Kasumi-1 (cell line): ENCODE measurements at places on chromosomes 12 and 14.
A peak's percentile ranks its signal among the peaks of the same experiment; 100 is the strongest.

DNA sequence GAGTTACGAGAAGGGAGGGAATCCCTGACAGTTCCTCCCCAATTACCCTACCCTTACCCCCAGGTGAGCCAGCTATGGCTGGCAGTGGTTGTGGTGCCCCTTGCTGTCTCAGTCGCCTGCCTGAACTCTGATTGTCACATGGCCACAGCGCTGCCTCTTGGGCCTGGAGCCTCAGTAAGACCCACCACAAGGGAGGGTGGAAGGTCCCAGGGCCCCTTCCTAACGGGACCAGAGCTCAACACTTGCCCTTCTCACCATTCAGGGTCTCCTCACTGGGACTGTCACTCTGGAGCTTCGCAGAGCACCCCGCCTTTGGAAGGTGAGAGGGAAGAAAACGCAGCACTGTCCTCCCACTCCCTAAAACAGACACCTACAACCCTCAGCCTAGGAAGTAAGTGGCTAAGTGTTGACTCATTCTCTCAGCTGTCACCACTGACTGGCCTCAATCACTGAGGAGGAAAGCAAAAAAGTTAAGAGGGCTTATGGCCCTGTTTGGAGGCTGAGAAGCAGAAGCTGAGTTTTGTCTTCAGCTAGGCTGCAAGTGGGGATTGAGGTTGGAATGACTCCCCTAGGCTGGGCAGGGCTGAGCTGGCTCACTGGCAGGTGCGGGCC, 1.0 kb downstream of the TMEM253 start:
- no peak for DNase-seq

GRCh38 chr12:21697904-21698630, 40.4 kb upstream of the LDHB start:
- peak; percentile 18 for DNase-seq

GRCh38 chr12:52759218-52759617, 17.9 kb downstream of the KRT76 start:
- no peak for DNase-seq

DNA sequence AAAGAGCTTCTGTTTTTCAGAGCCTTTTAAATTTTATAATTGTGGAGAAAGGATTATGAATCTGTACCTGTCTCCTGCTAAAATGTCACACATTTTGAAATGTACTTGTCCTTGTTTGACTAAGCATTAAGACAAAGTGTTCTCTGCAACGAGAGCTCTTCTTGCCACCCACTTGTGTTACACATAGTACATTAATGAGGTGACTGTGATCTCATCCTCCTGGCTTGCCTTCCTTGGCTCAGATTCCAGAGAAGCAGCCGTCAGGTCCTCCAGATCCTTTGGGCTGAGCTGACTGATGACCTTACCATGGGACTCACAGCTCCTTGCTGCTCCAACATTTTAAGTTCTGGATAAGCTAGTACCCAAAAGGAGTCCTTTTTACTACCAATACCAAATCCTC, 81.4 kb downstream of the BBS10 start:
- no peak for DNase-seq

GRCh38 chr14:76277586-76278130, 98.3 kb upstream of the ESRRB start:
- DNase-seq: no peak

DNA sequence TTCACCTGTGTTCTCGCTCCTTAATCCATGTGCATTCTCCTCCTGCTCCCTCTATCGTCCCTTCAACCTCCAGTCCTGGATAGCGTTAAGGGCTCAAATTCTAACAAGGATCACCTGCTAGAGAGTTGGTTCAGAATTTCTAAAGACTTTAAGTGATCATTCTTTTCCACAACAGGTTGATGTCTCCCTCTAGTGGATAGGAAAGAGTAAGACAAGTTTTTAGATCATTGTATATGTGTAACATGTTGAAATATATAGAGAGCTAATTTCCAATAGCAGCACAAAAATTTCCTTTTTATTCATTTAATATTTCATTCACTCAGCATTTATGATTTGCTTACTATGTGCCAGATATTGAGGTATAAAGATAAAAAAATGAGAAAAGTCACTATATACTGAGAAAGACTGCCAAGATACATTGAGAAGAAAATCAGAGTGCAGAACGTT, 9.3 kb upstream of the ESR2 start:
- DNase-seq: peak; percentile 71

DNA sequence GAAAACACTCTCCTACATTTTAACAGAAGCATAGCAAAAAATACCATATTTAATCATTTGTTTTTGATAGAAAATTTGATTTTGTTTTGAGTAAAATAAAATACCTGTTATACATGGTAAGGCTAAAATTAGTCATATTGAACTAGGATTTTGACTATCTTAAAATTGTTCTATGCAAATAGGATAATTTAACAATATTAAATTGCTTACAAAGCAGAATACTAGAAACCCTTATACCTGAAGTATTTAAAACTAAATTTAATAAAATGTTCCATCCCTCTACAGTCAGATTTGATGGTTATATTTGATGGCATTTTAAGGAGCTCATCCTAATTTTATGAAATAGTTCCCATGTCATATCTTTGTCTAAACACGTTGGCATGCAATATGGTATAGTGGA, 323.2 kb downstream of the GPHN start:
- DNase-seq: no peak

- no peak for DNase-seq
Measured at GRCh38 chr12:21751517-21751916, 23.0 kb downstream of the KCNJ8 start.

- DNase-seq: no peak
Measured at GRCh38 chr14:29645117-29645516, 282.5 kb downstream of the PRKD1 start.

- DNase-seq: no peak
Measured at GRCh38 chr14:32102152-32102787, 25.2 kb downstream of the ARHGAP5 start.

DNA sequence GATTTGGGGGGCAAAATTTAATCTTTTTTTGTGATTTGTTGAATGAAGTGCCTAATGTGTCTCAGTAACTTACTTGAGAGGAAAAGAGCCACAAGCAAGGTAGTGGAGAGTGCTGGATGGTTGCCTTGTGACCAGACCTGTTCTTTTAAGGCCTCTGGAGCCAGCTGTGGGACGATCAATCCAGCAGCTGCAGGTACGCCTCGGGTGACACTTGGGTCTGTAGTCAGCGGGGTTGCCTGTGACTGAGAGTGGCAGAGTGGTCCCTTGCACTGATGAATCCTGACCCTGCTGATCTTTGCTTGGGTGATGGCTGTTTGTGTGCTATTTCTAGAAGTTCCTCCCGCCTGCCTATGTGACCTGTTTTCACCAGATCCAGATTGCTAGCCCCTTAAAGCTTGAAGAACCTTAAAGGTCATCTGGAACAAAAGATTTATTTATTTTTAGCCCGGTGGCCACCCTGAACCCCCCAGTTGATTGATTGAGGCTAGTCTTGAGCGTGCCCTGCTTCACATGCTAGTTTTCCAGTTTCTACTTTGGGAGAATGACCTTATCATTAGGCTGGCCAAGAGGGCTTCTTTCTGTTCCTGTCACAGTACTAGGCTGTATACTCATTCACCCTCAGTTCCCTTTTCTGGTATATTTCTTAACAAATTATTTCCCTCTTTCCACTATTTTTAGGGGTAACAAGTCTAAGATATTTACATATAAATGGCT, 23.2 kb downstream of the PRKCH start:
- peak; percentile 25 for DNase-seq

DNA sequence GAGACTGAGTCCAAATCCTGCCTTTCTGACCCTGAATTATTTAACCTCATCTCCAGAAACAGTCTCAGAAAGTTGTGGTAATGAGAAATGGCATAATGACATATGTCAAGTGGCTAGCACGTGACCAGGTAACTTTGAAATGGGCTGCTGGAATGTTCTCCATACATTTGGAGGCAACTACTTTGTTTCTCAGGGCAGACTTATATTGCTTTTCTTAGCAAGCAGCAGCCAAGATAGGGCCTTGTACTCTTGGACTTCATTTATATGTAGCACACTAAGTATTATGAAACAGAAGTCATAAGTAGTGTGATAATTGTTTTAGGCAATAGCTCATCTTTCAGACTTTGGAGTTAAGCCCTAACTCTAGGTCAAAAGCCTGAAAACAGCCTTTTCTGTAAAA, 494.7 kb downstream of the NPAS3 start:
- DNase-seq: no peak

DNA sequence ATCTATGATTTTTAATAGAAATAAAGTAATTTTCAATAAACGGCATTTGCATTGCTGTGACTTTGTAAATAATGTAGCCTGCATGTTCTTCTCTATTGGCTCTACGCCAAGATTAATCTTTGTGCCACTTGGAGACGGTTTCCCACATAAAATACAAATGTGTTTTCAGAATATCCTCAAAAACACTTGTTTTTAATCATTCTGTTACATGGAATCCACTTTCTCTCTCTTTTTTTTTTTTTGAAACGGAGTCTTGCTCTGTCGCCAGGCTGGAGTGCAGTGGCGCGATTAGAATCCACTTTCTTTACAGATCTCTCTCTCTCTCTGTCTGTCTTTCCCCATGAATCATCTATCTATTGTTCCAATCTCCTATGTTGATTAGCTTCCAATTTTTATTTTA, 22.8 kb upstream of the SSPN start:
- DNase-seq: no peak

GRCh38 chr12:121712190-121712460, 427 bp upstream of the TMEM120B start:
- DNase-seq: peak; percentile 31

- DNase-seq: peak; percentile 46
Measured at GRCh38 chr14:59123975-59124374, 64.5 kb upstream of the DAAM1 start.

DNA sequence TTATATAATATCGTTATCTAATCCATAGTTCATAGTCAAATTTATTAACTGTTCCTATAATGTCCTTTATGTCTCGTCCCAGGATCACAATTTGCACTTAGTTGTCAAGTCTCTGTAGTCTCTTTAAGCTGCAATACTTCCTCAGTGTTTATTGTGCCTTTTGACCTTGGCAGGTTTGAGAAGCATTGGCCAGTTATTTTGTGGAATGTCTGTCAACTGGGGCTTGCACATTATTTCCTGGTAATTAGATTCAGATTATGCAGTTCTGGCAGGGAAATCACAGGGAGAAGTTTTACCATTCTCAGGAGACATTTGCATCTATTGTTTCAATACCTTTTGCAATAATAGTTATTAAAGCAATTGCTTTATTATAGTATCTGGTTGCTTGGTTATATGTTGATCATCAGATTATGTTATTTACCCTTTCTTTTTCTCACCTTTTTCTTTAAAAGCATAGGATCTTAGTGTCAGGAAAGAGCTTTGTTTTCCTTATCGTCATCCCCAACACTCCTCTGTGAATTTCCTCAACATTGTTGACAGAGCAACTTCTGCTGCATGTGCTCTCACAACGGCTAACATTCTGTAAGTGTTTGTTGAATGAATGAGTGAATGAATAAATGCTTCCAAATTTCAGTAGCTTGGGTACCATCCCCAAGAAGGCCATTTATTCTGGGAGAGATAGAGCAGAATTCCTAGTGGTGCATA, 3.7 kb upstream of the ART4 start:
- no peak for DNase-seq

GRCh38 chr14:34851395-34851794, 23.8 kb downstream of the BAZ1A start:
- DNase-seq: no peak

GRCh38 chr12:16136219-16136988, 141.1 kb downstream of the SLC15A5 start:
- DNase-seq: no peak

DNA sequence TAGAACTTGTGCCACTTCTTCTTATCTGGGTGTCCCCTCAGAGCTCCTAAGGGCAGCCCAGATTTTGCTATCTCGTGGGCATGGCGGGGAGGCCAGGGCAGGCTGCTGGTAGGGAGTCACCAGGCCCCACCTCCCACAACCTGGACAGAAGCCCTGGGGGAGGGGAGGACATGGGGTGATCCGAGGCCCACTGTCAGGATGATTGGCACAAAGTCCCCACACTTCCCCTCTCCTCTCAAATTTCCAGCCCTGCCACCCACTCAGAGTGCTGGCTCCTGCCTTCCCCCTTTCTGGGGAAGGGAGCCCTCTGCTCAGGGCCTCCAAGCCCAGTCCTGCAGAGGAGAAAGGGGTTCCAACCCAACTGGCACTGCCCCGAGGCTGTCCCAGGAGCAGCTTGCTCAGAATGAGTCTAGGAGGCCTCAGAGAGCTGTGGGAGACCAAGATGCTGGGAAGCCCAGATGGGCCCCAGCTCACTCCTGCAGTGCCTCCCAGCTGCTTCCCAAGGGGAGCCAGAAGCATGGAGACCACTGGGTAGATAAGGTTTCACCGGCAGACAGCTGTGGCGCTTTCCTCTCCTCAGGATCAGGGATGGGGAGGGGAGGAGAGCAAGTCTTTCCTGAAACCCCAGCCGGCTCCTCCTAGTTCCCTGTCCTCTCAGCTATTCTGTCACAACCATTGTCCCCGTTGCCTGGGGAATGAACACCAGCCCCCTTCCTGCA, 82.8 kb downstream of the B4GALNT3 start:
- DNase-seq: no peak

DNA sequence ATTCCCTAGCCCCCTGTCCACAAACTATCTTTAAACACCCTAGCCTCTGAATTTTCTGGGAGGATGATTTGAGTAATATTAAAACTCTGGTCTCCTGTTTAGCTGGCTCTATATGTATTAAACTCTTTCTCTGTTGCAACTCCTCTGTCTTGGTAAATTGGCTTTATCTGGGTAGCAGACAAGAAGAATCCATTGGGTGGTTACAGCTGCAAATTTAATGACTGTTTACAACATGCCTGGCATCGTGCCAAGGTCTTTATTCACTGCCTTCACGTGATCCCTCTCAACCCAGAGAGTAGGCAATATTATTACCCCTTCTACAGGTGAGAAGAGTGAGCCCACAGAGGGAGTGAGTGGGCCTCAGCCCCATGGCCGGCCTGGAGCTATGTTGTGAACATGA, 77.8 kb upstream of the MYL2 start:
- DNase-seq: no peak

GRCh38 chr14:104363891-104364760, 215.4 kb upstream of the C14orf180 start:
- no peak for DNase-seq

DNA sequence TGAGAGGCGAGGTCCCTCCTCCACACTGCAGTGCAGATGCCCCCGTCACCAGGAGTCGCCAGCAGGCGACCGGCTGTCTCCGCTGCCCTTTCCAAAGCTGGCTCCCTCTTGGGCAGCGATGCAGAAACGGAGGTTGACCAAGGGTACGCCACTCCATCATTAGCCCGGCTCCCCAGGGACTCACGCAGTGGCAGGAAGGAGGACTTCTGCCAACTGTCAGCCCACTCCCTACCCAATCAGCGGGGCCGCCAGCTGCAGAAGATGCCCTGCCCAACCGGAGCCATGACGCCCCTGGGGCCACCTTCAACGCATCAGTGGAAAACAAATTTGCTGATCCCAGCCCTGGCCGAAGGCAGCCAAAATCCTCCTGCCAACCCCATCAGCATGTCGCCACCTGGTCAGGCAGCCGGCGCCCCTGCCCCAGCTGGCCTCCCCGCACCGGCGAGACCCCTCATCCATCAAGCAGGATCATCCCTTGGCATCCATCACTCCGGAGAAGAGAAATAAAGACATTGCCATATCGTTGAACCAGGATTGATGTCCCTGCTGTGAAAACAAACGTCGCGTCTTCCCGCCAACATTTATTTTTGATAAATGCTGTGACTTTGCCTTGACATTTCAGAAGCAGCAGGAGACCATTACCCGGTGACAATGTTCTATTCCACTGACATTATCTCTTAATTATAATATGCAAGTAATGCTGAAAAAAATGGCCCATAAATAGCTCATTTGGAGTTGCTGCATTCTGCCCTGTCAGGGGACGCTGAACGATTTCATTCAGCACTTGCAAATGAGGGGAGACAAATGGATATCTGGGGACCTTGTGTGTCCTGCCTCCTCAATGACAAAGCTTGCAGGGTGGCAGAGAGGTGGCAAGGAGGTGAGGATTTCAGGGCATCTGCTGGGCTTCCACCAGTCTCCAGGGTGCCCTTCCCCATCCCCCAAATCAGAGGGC, 105.1 kb downstream of the SCARB1 start:
- no peak for DNase-seq
